ENCODE measurements at places on chromosomes 5 and 9. TPM values are rescaled to one million over a fixed set of nuclear protein-coding genes. Genes with fewer than 3 reads are reported as not detected.

DNA sequence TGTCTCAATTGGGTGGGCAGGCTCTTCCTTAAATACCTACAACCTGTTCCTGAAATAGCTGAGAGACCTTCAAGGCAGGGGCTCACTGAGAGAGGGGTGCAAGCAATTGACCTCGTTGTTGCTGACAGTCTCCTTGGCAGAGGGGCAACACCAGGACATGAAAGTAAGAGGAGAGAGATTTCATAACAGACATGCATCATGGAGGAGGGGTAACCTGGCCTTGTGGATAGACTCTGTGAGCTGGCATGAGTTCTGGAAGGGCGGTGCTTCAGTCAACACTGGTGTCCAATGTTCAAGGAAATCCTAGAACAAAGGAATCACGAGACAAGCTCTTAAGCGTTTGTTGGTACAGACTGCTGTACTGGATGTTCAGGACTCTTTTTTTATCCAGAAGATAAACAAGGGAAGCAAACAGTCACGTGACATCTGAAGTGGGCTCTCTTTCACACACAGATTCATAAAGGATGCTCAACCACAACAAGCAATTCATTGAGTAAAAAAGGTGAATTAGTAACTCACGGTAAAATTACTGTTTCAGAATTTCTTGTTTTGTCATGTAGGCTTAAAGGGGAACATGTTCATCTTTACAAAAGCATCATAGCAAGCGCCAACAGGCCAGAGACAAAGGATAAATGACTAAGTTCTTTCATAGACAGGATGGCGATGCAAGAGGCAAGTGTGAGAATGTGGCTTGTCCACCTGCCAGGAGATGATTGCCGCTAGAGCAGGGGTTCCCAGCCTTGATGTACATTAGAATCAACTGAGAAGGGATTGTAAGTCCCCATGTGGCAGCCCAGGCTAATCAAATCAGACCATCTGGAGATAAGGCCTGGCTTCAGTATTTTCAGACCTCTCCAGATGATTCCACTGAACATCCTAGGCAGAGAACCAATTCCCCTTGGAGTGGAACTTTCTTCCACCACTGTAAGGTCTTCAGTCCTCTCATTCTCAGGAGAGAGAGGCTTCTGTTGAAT, 20.7 kb downstream of the ANKRA2 start:
- no peak for DNase-seq

DNA sequence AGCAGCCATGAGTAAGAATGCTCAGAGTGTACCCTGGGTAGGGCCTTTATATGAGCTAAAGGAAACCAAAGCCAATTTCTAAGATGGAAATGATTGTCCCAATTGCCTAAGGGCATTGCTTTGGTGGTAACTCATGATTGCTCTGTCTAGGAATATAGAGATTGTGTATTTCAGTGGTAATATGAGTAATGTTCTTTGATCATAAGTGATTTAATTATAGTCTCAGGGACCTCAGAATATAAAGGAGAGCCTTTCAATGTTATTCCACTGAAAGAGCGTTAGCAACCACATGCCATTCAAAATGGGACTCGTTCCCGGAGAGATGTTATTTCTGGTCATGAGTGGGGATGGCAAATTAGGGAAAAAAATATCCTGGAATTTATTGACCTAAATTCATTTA, 340.5 kb downstream of the ARHGEF28 start:
- DNase-seq = no peak

DNA sequence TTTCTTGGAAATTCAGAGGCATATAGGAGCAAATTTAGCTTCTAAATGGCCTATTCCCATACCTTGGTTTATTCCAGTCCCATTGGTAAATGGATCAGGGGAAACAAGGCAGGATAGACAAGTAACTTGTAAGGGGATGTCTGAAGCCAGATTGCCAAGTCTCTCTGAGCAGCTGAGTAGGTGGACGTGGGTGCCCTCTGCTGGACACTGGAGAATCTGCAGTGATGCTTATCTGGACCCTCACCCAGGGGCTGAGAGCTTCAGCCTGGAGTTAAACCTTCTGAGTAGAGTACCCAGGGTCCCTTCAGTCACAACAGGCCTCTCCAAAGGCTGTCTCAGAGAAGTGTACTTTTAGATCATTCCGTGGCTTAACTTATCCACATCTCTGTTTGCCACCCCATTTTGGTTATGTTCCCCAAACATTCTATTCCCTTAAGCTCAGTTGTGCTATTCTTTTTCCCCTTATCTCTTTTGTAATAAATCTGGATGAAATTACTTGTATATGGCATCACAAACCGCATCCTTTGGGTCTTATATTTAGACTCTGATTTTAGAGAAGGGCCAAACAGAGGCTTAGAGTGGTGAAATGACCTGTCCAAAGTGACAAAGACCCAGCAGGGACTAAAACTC, 218.3 kb upstream of the GLRA1 start:
- DNase-seq = peak; percentile 37

GRCh38 chr9:129761293-129761900, 8.6 kb upstream of the PTGES start:
- no peak for DNase-seq

GRCh38 chr9:34589636-34590380, at the start of gene CNTFR:
Gene CNTFR (minus strand): TSS chr9:34589724. CDS start chr9:34568981, 20,743 bp downstream.
- DNase-seq = no peak

- DNase-seq = peak; percentile 78
Observed at GRCh38 chr5:44885903-44886302, 77.2 kb downstream of the MRPS30 start.

- no peak for DNase-seq
Observed at GRCh38 chr9:114284316-114285060, 38.4 kb upstream of the ORM1 start.

- DNase-seq = no peak
Observed at GRCh38 chr5:172690258-172691075, 49.4 kb downstream of the NEURL1B start.

DNA sequence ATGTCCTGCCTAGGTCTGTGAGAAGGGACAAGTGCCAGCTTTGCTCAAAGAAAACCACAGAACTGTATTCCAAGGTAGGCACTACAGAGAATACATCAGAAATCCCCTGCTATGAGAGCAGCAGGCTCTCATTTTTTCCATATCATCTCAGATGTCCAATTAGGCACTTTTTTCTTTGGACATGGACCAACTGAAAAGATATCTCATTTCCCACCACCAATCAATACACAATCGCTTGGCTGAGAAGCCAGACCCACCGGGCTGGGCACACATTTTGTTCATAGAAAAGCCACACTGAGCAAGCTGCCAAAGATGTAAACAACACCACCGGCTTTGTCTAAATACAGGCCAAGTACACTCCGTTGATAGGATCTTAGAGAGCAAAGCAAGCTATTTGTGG, 25.9 kb downstream of the STOM start:
- no peak for DNase-seq

DNA sequence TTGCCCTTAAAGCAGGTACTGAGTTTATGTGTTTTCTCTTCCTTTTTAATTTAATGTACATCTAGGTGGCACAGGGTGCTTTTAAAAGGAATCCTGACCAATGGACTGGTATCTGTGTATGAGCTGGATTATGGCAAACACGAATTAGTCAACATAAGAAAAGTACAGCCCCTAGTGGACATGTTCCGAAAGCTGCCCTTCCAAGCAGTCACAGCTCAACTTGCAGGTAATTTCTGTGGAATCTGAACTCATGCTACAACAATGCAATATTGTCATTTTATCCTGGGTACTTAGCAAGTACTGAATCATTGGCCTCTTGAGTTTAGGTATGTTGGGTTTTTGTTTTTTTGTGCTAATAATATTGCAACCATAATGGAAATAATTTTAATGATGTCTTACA, 14.4 kb upstream of the TMOD1 start:
- DNase-seq = peak; percentile 47

GRCh38 chr5:67773411-67774266, 441.9 kb upstream of the PIK3R1 start:
- DNase-seq = peak; percentile 94

DNA sequence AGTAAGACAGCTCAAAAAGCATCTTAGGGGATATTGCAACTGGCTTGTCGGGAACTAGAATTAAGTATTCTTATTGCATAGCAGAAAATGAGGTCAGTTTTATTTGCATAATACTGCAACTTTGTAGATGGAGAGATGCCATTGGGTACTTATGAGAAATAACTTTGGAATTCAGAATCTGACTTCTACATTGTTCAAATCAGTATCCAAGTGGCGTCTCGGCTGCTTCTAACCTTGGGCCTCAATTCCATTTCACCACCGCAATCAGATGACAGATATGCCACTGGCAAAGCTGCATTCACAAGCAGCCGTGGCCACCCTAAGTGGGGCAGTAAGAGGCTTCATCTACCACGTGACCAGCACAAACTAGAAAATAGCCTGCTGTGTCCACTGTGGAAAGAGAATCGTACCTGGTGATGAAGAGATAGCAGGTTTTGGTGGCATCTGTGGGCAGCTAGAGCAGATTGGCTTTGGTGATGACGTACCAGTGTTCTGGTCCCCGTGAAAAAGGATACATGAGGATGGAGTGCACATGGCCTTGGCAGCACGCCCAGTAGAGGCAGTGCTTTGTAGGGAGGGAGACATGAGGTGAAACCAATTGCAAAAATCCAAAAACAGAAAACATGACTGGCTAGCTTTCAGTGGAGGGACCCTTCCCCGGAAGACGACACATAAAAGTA, 116.6 kb downstream of the KLHL3 start:
- peak; percentile 52 for DNase-seq

GRCh38 chr9:107833295-107833694, 343.7 kb upstream of the KLF4 start:
- no peak for DNase-seq

DNA sequence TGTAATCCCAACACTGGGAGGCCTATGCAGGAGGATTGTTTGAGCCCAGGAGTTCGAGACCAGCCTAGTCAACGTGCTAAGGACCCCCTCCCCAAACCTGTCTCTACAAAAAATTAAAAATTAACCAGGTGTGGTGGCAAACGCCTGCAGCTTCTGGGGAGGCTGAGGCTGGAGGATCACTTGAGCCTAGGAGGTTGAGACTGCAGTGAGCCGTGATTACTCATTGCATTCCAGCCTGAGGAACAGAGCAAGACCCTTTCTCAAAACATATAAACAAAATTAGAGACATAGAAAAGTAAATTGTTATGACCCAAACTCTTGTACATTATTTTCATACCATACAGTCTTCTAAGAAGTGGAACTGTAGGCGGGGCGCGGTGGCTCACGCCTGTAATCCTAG, 1.1 kb downstream of the GPR107 start:
- no peak for DNase-seq

GRCh38 chr9:129441852-129442251, 179.0 kb downstream of the C9orf50 start:
- no peak for DNase-seq

TNFSF15 gene
- 0.23 TPM for total RNA-seq

TCF7 gene
- not detected for total RNA-seq

NDST1 gene
- total RNA-seq = 58.6 TPM

FAM221B gene
- not detected for total RNA-seq
